ENCODE measurements at places on chromosomes 7 and 10. TPM values are rescaled to one million over a fixed set of nuclear protein-coding genes. Genes with fewer than 3 reads are reported as not detected.

The CDH23 gene
- 4.4 TPM for total RNA-seq

The PNLIP gene
- not detected for total RNA-seq

The ASB10 gene
- total RNA-seq = 4.0 TPM

The HOXA6 gene
- not detected for total RNA-seq

The PLEKHS1 gene
- not detected for total RNA-seq

The FGFR2 gene
- total RNA-seq = 19.0 TPM

The SPDYE3 gene
- total RNA-seq = not detected

The ATRNL1 gene
- total RNA-seq = 4.1 TPM

The REEP3 gene
- total RNA-seq = 42.7 TPM

The ZDHHC4 gene
- total RNA-seq = 48.4 TPM

Measured in right atrium auricular region (tissue), 2 donors.